Activated T-helper 17 cell treated with anti-CD3 and anti-CD28 coated beads, Interleukin-2, amount 50 U/mL, for 72 hours (primary cell): ENCODE measurements at places on chromosomes 1 and 21. TPM values are rescaled to one million over a fixed set of nuclear protein-coding genes. Genes with fewer than 3 reads are reported as not detected.

OR10J1 gene
- not detected for total RNA-seq

OR10K1 gene
- total RNA-seq = not detected

CLCNKB gene
- total RNA-seq = 0.13 TPM

PADI3 gene
- total RNA-seq = not detected

GRCh38 chr1:176696109-176696508, 233.1 kb downstream of the PAPPA2 start:
- no peak for ATAC-seq
- H3K27ac ChIP-seq = no peak overlapping the region

- H3K4me3 ChIP-seq = no peak overlapping the region
- no peak for ATAC-seq
- H3K36me3 ChIP-seq = peaks cover 96% of the 10 kb centered on the region
- no peaks in the 10 kb centered on the region for H3K27me3 ChIP-seq
- H3K27ac ChIP-seq = no peak overlapping the region
Observed at GRCh38 chr1:150836129-150836773, 28.2 kb upstream of the CTSK start.

- H3K27me3 ChIP-seq = peaks cover 4% of the 10 kb centered on the region
- peaks cover 10% of the 10 kb centered on the region for H3K4me1 ChIP-seq
- peak overlapping the region; percentile 41 for H3K27ac ChIP-seq
- no peak overlapping the region for H3K4me3 ChIP-seq
- no peaks in the 10 kb centered on the region for H3K36me3 ChIP-seq
Observed at GRCh38 chr1:182143825-182144645, 82.5 kb upstream of the ZNF648 start.

GRCh38 chr1:116945421-116945820, 35.7 kb downstream of the PTGFRN start:
- peaks cover 13% of the 10 kb centered on the region for H3K4me1 ChIP-seq
- H3K27ac ChIP-seq = no peak overlapping the region
- H3K36me3 ChIP-seq = peaks cover 5% of the 10 kb centered on the region
- no peaks in the 10 kb centered on the region for H3K27me3 ChIP-seq

GRCh38 chr1:36156329-36157114, 562 bp downstream of the MAP7D1 start:
- H3K36me3 ChIP-seq = peaks cover 29% of the 10 kb centered on the region
- peak overlapping the region; percentile 94 for H3K27ac ChIP-seq
- peaks cover 33% of the 10 kb centered on the region for H3K4me1 ChIP-seq
- no peaks in the 10 kb centered on the region for H3K27me3 ChIP-seq

DNA sequence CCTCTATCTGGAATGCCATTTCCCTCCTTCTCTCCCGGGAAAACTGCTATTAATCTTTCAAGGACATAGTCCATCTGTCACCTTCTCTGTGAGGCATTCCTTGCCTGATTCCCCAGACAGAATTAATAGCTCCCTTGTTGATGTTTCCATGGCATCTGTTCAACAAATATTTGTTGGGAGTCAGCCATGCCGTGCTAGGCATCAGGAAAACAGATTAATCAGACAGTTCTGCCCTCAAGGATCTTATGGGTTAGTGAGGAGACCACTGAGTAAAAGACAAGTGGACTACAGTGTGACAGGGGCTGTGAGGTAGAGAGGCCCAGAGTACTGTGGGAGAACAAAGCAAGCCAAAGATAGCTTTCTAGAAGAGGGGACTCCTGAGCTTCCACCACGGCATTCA, 11.4 kb upstream of the MAGOH start:
- no peak overlapping the region for H3K4me3 ChIP-seq
- no peak overlapping the region for H3K27ac ChIP-seq
- peaks cover 3% of the 10 kb centered on the region for H3K4me1 ChIP-seq
- ATAC-seq = no peak
- peaks cover 97% of the 10 kb centered on the region for H3K36me3 ChIP-seq

DNA sequence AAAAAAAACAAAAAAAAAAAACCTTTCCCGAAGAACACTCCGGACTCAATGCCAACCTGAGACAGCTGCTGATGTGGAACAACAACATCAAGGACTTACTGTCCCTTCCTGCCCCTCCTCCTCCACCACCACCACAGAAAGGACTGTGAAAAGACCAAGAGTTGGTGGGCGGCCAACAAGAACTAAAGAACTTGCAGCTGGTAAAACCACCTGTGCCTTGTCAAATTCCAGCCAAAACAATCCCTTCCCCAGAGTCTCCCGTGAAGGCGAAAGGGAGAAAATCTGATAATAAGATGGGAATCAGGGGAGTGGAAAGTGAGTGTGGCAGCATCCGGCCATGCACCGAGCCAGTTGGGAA, 88.9 kb downstream of the PROX1 start:
- no peak overlapping the region for H3K4me3 ChIP-seq
- ATAC-seq = no peak
- H3K27me3 ChIP-seq = peaks cover 19% of the 10 kb centered on the region
- no peak overlapping the region for H3K27ac ChIP-seq
- no peaks in the 10 kb centered on the region for H3K36me3 ChIP-seq

GRCh38 chr1:66747501-66747900, 4.8 kb upstream of the DYNLT5 start:
- H3K4me3 ChIP-seq = no peak overlapping the region
- peaks cover 39% of the 10 kb centered on the region for H3K27me3 ChIP-seq
- H3K27ac ChIP-seq = no peak overlapping the region
- ATAC-seq = no peak
- H3K4me1 ChIP-seq = no peaks in the 10 kb centered on the region

DNA sequence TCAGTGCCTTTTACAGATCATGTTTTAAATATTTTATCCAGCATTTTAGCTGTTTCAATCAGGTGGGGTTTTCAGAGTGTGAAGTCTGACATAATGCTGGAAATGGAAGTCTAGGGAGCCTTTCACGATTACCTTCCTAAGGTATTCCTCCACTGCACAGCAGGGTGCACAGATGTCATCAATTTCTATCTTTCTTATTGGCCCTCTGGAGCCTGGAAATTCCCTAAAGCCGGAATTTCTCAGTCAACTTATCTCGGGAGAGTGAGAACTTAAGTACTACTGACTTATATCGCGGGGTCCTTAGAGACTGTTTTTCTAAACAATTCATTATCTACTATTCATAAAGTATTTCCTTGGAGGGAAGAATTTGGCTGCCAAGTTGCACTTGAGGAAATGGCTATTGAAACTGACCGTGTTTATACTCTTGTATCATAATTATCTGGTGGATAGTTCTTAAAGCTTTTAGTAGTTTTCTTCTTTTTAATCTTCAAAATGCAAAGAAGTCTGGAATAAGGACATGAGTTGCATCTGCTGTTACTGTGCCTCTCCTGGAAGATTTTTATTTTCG, 311.8 kb upstream of the B3GALT2 start:
- peak overlapping the region; percentile 43 for H3K27ac ChIP-seq
- ATAC-seq = no peak
- H3K4me3 ChIP-seq = peak overlapping the region; percentile 39
- H3K4me1 ChIP-seq = peaks cover 14% of the 10 kb centered on the region
- peaks cover 6% of the 10 kb centered on the region for H3K36me3 ChIP-seq

DNA sequence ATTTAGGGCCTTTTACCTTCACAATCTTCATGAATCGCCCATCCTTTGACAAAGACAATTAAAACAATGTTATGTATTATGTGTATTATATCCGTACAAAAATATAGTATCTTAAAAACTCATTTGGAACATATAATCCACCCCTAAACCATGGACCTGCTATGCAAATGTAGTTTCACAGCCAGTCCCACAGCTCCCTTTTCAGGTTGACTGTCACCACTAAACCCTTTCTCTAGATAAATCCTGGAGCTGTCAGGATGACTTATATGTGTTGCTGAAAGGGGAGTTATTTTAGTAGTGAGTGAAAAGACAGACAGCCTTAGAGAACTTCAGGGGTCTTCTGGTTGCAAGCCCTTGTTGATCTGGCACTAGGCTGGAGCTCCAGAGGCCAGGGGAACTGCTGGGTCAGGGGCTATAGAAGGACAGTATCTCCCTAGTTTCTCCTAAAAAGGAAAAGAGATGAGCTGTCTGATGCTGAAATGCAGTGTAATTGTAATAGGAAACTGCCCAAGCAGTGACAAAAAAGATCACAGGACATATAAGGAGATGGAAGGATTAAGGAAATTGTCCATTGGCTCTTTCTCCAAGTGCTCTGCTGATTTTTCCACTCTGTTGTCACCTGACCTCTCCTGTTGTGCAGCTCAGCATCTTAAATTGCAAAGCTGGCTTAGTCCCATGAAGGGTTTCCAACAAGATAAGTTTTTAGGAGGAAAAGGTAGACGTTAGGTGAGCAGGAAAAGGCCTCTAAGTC, 127.7 kb downstream of the S1PR1 start:
- no peaks in the 10 kb centered on the region for H3K4me1 ChIP-seq
- no peak overlapping the region for H3K4me3 ChIP-seq
- no peak overlapping the region for H3K27ac ChIP-seq
- ATAC-seq = no peak
- no peaks in the 10 kb centered on the region for H3K27me3 ChIP-seq

DNA sequence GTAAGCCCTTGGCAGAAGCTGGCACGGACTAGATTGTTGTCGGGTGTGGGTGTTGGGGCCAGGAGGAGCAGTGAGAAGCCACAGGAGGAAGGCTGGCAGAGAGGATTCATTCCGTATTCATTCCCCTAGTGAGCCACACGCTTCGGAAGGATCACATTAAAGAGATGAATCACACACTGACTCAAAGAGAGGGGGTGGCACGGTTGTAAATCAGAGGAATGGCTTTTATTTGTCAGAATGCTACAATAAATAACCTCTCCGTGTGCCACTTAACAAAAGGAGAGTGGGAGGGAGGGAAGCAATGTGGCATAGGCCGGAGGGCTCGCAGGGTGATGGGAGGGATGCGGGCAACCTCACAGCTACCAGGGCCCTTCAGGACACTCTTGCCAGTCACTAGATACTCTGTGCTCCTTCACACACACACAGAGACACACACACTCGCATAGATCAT, 135.5 kb downstream of the HIVEP3 start:
- no peaks in the 10 kb centered on the region for H3K36me3 ChIP-seq
- H3K4me3 ChIP-seq = peak overlapping the region; percentile 81
- no peaks in the 10 kb centered on the region for H3K27me3 ChIP-seq
- peak overlapping the region; percentile 83 for H3K27ac ChIP-seq
- peaks cover 30% of the 10 kb centered on the region for H3K4me1 ChIP-seq

DNA sequence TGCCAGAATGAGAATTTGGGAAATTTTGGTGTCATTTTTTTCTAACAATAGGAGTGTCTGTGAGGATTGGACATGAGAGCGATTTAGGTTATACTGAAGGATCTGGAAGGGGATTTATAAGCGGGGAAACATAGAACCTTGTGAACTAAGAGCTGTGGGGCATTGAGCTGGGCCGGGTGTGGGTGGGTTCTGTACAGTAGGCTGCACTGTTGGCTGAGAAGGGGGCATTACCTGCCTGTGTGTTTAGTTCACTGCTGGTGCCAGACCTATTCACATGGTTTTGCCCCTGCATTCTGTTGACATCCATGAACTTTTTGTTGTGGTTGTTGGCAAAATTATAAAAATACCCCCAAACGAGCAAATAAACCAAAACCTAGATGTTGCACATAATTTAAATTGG, 8.8 kb downstream of the PBX1 start:
- H3K4me3 ChIP-seq = no peak overlapping the region
- no peak overlapping the region for H3K27ac ChIP-seq
- H3K4me1 ChIP-seq = no peaks in the 10 kb centered on the region
- no peaks in the 10 kb centered on the region for H3K36me3 ChIP-seq
- H3K27me3 ChIP-seq = no peaks in the 10 kb centered on the region
- ATAC-seq = no peak

- H3K27ac ChIP-seq = no peak overlapping the region
- H3K27me3 ChIP-seq = no peaks in the 10 kb centered on the region
- no peak overlapping the region for H3K4me3 ChIP-seq
- ATAC-seq = no peak
Observed at GRCh38 chr1:16617778-16618580, 4.6 kb upstream of the NBPF1 start.

DNA sequence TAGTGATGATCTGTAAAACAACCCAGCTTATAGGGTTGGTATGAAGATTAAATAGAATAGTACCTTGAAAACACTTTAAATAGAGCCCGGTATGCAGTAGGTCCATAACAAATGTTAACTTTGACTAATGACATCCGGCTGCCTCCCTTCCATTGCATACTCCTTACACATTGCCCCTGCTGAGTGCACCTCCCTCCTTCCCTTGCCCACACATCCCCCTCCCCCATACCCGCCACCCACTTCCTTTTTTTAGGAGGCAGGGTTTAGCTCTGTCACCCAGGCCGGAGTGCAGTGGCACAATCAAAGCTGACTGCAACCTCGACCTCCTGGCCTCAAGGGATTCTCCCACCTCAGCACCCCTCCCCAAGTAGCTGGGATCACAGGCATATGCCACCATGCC, 24.4 kb upstream of the ZC3H12A start:
- H3K4me1 ChIP-seq = peaks cover 9% of the 10 kb centered on the region
- no peaks in the 10 kb centered on the region for H3K36me3 ChIP-seq

DNA sequence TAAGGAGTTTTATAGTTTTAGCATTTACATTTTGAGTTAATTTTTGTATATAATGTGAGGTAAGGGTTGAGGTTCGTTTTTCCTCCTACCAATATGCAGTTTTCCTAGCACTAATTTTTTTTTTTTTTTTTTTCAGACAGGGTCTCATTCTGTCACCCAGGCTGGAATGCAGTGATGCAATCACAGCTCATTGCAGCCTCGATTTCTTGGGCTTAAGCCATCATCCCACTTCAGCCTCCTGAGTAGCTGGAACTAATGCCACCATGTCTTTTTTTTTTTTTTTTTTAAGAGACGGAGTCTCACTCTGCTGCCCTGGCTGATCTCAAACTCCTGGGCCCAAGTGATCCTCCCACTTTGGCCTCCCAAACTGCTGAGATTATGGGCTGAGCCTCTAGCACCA, 2.5 kb upstream of the UBASH3A start:
- H3K4me3 ChIP-seq = peak overlapping the region; percentile 85
- no peak for ATAC-seq
- H3K36me3 ChIP-seq = peaks cover 71% of the 10 kb centered on the region
- H3K4me1 ChIP-seq = peaks cover 41% of the 10 kb centered on the region
- peak overlapping the region; percentile 98 for H3K27ac ChIP-seq

DNA sequence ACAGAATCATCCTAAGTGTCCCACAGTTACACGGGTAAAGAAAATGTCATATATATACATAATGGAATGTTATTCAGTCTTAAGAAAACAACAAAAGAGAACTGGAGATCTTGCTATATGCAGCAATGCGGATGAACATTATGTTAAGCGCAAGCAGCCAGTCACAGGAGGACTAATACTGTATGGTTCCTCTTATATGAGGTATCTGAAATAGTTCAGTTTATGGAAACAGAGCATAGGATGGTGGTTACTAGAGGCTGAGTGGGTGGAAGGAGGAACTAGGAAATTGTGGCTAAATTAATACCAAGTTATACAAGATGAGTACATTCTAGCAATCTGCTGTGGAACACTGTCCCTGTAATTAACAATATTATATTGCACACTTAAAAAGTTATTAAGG, 834.3 kb downstream of the KCNT2 start:
- no peaks in the 10 kb centered on the region for H3K36me3 ChIP-seq
- no peak overlapping the region for H3K4me3 ChIP-seq
- H3K27me3 ChIP-seq = peaks cover 3% of the 10 kb centered on the region
- H3K4me1 ChIP-seq = no peaks in the 10 kb centered on the region
- no peak for ATAC-seq

- H3K27ac ChIP-seq = peak overlapping the region; percentile 40
- H3K36me3 ChIP-seq = no peaks in the 10 kb centered on the region
- peaks cover 12% of the 10 kb centered on the region for H3K4me1 ChIP-seq
- H3K27me3 ChIP-seq = no peaks in the 10 kb centered on the region
- H3K4me3 ChIP-seq = peak overlapping the region; percentile 9
Observed at GRCh38 chr1:91569411-91570119, 68.9 kb downstream of the CDC7 start.
